ENCODE measurements at places on chromosomes 13 and 19.
A peak's percentile ranks its signal among the peaks of the same experiment; 100 is the strongest.

GRCh38 chr13:52104624-52105023 lies 24.2 kb downstream of the NEK5 start:
- no peak for DNase-seq

DNA sequence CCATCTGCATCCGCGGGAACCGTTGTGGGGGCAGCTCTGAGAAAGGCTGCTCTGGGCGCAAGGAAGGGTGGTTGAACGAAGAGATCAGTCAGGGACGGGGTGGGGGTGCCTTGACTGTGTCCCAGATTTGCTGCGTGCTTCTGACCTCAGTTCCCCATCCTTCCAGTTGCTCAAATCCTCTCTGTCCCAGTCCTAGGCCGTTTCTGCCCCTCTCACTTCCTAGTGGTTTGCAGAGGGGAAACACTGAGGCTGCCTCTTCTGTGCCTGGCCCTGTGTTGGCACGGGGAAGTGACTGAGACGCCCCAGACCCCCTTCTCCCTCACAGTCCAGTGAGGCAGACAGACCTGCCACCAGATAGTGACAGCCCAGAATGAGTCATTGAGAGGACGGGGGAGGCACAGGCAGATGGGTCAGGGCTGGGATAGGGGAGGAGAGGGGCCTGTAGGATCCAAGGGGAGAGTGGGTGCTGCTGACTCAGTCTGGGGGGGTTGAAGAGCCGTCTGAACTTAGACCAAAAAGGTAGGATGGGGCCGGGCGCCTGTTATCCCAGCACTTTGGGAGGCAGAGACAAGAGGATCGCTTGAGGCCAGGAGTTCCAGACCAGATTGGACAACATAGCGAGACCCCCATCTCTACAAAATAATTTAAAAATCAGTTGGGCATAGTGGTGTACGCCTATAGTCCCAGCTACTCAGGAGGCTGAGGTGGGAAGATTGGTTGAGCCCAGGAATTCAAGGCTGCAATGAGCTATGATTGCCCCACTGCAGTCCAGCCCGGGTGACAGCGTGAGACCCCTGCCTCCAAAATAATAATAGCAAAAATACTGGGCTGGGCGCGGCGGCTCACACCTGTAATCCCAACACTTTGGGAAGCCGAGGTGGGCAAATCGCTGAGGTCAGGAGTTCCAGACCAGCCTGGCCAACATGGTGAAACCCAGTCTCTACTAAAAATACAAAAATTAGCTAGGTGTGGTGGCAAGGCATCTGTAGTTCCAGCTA lies 26.5 kb downstream of the NUMBL start:
- peak; percentile 19 for DNase-seq

DNA sequence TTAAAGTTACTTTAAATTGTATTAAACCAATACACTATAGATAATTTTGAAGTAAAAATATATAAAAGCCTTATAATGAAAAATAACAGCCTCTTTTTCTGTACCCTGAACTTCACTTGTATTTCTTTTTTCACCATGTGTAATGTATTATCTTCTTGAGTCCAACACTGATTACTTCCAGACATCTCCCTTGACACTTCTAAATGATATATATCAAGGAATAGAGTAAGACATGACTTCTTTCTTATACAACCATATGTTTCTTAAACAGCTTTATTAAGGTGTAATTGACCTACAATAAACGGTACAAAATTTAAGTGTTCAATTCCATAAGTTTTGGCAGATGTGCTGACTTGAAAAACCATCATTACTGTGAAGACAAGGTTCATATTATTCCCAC lies 531.9 kb downstream of the OLFM4 start:
- DNase-seq: no peak

GRCh38 chr13:108962654-108963053 lies 333.2 kb downstream of the MYO16 start:
- no peak for DNase-seq

DNA sequence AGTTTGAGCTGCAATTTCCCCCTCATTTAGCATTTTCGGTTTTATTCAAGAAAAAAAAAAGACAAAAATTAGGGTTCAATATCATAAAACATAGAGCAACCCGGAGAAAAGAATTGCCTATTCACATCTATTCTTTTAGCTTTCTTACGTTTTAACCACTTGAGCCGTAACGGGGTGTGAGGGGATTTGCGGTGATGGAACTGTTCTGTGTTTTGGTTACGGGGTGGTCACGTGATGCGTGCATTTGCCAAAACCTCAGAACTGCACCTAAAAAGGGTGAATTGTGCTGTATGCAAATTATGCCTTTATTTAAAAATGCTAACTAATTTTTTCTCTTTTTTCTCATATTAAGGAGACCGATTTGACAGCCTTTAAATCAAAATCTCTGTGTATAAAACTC lies 22.1 kb downstream of the CLEC11A start:
- DNase-seq: no peak

DNA sequence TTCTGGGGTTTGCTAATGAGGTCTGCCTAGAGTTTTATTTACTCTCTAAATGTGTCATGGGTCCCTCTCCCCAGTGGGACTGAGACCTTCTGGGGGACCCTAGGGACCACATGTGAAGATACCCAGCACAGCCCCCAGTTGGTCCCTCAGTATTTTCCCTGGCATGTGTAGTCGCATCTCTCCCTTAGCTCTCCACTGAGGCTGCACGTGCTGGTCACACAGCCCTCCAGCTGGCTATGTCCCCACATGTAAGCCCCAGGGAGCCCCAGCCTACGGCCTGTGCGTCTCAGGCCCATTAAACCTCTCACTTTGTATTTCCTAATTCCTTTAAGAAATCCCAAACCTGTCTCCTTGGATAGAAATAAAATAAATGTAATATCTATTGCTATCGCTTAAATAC lies 189.6 kb upstream of the TSHZ3 start:
- no peak for DNase-seq

DNA sequence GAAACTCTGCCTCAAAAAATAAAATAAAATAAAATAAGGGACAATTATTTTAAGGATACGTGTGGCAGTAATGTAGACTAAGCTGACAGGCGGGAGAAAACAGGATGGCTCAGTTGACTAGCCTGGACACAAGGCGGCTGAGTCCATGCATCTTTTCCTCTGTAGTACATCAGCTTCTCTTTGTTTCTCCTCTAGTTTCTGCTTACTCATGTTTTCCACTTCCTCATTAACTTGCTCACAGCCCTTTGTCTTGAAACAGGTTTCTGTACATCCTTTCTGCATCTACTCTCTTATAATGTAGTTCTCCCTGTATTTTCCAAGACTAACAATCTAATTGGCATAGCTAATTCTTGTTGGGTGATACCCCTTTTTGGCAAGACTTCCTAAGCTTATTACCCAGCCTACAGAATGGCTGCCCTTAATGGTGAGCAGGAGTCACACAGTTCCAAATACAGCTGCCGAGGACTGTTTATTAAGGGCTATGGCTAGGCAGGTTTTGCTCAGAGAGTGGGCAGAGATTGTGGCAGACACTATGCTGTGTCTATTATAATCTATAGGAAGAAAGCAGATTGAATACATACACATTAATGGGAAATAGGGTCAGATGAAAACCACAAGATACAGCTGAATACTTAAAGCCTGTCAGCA lies 58.7 kb upstream of the KLF5 start:
- no peak for DNase-seq

DNA sequence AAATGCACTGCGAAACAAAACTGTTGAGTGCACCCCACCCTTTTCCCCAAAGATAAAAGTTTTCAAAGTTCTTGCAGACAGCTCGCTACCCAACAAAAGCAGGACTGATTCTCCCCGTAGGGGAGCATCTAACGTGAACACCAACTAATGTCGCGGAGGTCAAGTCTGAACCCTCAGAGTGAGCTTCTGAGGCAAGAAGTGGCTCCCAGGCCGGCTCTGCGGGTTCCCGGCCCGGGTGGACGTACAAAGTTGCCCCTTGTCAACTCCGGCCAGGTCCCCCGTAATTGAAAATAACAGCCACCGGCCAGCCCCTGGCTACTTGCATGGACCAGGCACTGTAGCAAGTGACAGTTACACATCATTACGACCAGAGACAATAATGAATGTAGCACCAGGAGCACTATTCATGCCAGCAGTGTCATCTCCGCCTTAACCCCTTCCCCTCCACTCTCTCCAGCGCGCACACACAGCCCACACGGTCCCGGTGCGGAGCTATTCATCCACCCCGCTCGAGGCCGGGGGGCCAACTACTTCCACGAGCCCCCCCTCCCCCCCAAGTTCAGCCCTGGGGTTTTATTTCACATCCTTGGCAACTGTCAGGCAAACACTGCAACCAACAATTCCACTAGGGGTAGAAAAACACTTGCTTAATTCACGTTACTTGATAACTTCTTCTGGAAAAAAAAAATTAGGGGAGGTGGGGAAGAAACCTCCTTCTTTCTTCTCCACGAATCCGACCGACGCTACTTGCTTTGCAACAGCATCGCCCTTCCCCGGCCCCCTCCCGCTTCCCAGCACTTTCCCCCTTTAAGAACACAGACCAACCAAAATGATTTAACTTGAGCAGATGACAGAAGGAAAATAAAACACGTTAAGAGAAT lies 1.2 kb downstream of the KLF12 start:
- DNase-seq: peak; percentile 64

DNA sequence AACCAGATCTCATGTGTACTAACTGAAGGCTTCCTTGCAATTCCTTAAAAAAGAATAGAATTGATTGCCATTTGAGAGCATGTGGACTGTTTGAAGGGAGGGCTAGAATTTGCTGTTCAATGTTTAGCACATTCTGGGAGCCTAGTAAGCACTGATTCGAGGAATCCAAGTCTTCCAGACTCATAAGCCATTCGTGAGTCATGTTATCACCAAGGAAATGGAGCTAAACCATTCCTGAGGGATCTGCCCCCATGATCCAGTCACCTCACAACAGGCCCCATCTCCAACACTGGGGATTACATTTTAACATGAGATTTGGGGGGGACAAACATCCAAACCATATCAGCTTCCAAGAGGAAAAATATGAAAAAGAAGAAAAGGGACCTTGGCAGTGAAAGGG lies 276.4 kb downstream of the KCNRG start:
- DNase-seq: no peak

DNA sequence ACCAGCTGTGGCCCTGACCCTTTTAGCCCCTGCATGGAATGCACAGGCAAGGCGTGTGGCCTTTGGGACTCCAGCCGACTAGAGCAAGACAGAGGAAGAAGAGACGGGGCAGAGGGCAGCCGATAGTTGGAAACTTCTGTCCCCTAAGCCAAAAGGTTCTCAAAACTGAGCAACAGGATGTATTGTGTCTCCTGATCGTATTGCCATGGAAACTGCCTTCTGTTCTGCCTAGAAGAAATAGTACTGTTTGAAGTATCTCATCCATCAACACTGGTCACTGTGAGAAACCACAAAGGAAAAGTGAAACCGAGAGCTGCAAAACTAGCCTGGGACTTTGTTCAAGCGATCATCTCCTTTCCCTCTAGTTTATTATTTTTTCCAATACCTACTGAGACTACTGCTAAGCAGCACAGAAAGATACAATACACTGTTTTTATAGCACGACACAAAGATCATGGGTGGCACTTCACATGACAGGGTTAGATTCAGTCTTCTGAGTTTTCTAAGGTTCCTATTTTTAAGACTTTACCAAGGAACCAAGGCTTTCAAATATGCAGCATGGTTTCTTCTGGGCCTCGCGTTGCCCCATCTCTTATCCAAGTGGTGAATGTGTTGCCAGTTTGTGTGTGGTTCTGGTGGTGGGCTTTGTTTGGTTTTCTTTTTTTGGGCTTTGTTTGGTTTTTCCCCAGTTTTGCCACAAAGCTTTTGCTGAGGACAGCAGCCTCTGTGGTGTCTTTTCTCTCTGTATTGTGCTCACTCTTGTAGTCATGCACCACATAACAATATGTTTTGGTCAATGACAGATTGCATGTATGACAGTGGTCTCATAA lies 49.3 kb upstream of the GPR183 start:
- peak; percentile 93 for DNase-seq

- no peak for DNase-seq
These were observed 9.3 kb downstream of the SCEL start for GRCh38 chr13:77544758-77545338.

- no peak for DNase-seq
These were observed 88.2 kb upstream of the TSC22D1 start for GRCh38 chr13:44664308-44664707.

- no peak for DNase-seq
These were observed 319.6 kb downstream of the TEX29 start for GRCh38 chr13:111640006-111640405.

DNA sequence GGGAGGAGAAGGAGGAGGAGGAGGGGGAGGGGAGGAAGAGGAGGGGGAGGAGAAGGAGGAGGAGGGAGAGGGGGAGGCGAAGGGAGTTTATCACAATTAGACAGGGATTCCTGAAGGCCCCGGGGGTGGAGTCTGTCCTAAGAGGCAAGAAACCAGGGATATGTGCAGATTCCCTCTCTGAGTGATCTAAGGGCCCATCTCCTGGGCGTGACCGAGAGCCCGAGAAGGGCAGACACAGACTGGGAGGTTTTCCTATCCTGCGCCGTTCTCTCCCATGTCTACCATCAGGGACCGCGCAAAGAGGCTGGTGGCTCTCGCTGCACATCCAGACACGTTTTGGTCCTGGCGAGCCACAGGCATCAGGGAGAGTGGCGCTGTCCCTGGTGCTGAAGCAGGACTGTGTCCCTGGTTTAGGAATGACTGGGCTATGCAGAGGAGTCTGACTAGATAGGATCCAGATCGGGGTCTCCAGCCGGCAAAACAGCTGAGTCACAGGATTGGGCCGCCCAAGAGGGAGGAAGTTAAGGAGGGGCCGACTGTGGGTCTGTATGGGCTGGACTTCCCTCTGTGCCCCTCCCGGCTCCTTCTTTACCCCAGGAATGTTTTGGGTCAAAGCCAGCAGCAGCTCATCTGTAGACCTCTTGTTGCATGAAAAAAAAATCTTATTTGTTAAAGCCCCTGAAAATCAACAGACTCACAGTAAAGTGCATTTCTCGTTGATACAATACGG lies 17.9 kb upstream of the ZNF175 start:
- DNase-seq: peak; percentile 13

DNA sequence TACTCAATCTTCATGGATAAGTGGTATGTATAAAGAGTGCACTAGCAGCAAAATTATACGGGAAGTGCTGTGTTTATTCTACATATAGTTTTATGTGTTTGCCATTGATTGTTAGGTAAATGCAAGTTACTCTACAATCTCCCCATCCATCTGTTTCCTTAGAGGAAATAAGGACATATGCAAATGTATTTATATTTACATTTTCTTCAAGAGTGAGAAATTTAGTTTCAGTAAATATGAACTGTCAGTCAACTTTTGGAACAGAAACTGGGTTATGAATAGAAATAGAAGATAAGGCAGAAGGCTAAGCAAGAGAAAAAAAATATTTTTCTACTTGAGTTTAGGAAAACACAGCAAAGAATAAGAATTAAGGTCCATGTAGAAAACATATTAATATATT lies 176.1 kb upstream of the KLHL1 start:
- no peak for DNase-seq

DNA sequence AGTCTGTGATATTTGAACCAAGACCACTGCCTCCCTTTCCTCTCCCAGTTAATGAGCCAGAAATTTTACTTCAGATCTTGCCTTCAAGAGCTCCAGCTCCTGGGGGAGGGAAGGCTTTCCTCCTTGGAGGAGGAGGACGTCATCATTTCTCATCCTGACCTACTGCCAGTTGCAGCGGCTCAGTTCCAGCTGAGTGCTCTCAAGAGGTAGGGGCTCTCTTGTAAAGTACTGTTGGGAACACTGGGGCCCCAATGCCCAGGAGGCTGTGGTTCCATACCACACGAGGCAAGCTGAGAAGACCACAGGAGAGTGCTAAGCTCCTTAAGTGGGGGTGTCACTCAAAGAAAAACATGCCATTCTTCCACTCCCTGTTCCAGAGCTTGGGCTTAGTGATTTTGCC lies 36.2 kb downstream of the METTL21C start:
- no peak for DNase-seq

GRCh38 chr19:53463263-53463662 lies 4.3 kb upstream of the ZNF813 start:
- peak; percentile 1 for DNase-seq

- DNase-seq: peak; percentile 28
These were observed 2.4 kb upstream of the SIGLEC9 start for GRCh38 chr19:51122112-51122981.
